ENCODE measurements at places on chromosomes 2 and 18.

- DNase-seq: no peak
Measured at GRCh38 chr2:208983486-208983885, 440.4 kb upstream of the MAP2 start.

DNA sequence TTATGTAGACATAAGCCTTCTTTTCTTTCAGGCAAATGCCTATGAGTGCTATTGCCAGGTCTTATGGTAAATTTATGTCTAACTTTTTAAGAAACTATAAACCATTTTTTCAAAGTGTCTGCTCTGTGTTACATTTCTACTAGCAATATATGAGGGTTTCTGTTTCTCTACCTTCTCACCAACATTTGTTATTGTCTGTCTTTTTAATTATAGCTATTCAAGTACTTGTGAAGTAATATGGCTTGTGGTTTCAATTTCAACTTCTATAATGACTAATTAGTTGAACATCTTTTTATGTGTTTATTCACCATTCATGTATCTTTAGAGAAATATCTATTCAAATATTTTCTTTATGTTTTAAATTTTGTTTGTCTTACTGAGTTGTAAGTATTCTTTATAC lies 213.1 kb upstream of the MC4R start:
- DNase-seq: no peak

DNA sequence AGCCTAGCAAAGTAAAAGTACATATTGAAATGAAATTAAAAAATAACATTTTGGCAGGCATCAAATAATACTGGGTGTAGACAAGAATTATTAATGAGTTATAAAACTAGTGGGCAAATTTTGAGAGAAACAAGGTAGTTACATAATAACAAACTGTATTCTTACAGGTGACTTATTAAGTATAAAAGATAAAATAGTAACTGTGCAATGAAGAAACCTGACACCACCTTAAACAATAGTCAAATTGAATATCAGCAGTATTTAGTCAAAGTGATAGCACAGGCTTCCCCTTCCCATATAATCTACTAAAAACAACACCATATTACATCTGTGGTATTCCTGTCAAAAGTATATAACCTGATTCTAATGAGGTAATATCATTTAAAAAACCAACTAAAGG lies 1099.8 kb upstream of the CRIM1 start:
- no peak for DNase-seq

- no peak for DNase-seq
Measured at GRCh38 chr2:44296653-44297052, 21.4 kb downstream of the SLC3A1 start.

GRCh38 chr2:53484531-53484930 lies 283.1 kb upstream of the CHAC2 start:
- DNase-seq: no peak

GRCh38 chr2:106159866-106160785 lies 34.0 kb downstream of the UXS1 start:
- DNase-seq: no peak

GRCh38 chr2:147110317-147110716 lies 734.5 kb upstream of the ACVR2A start:
- DNase-seq: no peak

DNA sequence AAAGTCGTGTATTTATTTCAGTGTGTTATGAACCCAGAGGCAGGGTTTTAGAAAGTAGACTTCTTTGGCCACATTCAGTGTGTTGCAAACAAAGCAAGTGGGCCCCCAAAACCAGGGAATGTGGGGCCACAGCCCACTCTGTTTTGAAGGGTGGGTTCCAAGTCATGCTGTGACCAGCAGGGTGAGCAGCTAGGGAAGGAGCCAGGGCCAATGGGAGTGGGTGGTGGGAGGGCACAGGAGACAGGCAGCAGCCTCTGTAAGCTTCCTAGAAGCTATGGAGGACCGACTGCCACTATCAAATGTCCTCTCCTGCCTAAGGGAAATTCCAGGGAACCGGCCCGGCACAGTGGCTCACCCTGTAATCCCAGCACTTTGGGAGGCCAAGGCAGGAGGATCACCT lies 50.4 kb upstream of the LYPD1 start:
- DNase-seq: no peak

- DNase-seq: no peak
Measured at GRCh38 chr2:222572264-222572721, 83.6 kb downstream of the FARSB start.

GRCh38 chr2:107785756-107786155 lies 40.9 kb upstream of the RGPD4 start:
- no peak for DNase-seq

GRCh38 chr2:162074632-162074895 lies 549 bp upstream of the DPP4 start:
- no peak for DNase-seq

DNA sequence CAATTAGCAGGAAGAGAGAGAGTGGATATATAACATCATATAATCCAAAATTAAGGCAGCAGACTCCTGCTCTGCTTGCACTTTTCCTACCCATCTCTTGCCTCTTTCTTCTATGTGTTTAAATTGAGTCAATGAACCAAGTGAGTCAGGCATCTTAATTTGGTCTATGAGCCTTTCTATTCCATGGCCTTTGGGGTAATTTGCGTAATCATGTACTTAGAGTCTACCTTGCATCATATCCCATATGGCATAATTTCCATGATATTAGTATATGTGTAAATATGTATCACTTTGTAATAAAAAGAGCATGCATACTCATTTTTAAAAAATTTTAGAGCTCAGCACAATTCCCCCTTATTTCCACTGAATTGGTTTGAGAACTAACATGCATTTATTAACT lies 555.2 kb downstream of the STK39 start:
- DNase-seq: no peak
